ENCODE measurements at places on chromosomes 12 and 14. TPM values are rescaled to one million over a fixed set of nuclear protein-coding genes. Genes with fewer than 3 reads are reported as not detected.

The SLIRP gene
- total RNA-seq, result 141 TPM

The PPP4R4 gene
- total RNA-seq, result 6.2 TPM

The ATN1 gene
- 51.0 TPM for total RNA-seq

DNA sequence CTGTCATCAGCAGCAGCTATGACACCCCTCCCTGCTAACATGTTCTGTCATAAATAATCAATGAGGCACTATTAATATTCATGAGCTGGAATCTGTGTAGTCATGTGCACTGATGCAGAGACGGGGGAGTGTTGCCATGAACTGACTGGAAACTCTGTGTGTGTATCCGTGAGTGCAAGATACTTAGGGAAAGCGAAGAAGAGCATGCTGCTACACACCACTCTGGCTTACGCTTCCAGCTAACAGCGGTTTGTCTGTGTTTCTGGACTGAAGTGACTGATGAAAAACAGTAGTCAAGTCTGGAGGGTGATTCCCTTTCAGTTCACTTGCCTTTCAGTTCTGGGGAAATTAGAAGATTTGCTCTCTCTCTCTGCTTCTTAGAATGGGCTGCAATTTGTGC, 249.4 kb downstream of the PDZRN4 start:
- H3K4me3 ChIP-seq, result no peak overlapping the region
- DNase-seq, result no peak
- H3K4me1 ChIP-seq, result no peaks in the 10 kb centered on the region
- H3K27me3 ChIP-seq, result no peaks in the 10 kb centered on the region
- no peaks in the 10 kb centered on the region for H3K36me3 ChIP-seq
- H3K27ac ChIP-seq, result no peak overlapping the region

The TSPAN11 gene
- total RNA-seq, result 5.0 TPM

The RPGRIP1 gene
- total RNA-seq, result 1.1 TPM

DNA sequence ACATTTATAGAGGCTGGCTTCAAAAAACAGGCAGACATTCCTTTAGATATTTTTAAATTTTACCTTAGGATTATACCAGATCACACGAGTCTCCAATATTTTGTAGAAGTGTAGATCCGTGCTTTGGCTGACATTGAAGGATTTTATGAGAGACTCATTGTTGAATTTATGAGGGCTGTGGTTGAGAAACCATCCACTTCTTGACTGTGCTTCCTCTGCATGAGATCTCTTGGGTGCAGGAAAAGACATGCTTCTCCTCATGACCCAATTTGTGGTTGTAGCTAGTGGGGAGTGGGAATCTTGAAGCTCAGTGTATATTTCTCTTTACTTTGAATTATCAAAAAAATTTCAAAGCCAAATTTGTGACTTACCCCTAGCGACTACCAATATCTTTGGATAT, 36.7 kb upstream of the NKX2-8 start:
- H3K36me3 ChIP-seq, result no peaks in the 10 kb centered on the region
- DNase-seq, result no peak
- no peaks in the 10 kb centered on the region for H3K4me1 ChIP-seq
- H3K27me3 ChIP-seq, result no peaks in the 10 kb centered on the region

GRCh38 chr12:61536525-61536924, 723.7 kb upstream of the USP15 start:
- H3K4me3 ChIP-seq, result no peak overlapping the region
- no peaks in the 10 kb centered on the region for H3K4me1 ChIP-seq
- H3K36me3 ChIP-seq, result no peaks in the 10 kb centered on the region
- no peaks in the 10 kb centered on the region for H3K27me3 ChIP-seq

The LBHD2 gene
- not detected for total RNA-seq

GRCh38 chr12:10095971-10096370, 2.8 kb downstream of the CLEC1A start:
- DNase-seq, result no peak
- no peaks in the 10 kb centered on the region for H3K36me3 ChIP-seq
- H3K27ac ChIP-seq, result no peak overlapping the region
- no peaks in the 10 kb centered on the region for H3K4me1 ChIP-seq
- no peak overlapping the region for H3K4me3 ChIP-seq

The SMCO2 gene
- total RNA-seq, result not detected

DNA sequence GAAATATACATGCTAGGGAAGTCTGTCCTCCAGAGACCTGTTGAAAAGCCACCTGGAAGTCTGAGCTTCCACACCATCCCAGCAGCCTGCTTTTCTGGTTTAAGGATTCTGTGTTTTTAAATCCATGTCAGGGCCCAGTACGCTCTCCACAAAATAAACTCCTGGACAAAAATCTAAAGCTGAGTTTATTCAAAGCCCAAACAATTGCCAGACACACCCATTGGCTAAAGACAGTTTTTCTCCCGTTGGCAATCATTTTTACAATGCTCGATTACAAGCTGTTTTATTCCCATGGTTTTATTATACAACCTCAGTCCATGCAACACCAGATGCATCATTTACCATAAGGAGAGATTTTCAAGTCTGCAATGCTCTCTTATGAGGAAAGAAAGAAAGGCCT, 94.5 kb downstream of the MYRFL start:
- no peak overlapping the region for H3K4me3 ChIP-seq
- no peaks in the 10 kb centered on the region for H3K36me3 ChIP-seq
- no peak overlapping the region for H3K27ac ChIP-seq
- DNase-seq, result no peak
- H3K4me1 ChIP-seq, result no peaks in the 10 kb centered on the region

DNA sequence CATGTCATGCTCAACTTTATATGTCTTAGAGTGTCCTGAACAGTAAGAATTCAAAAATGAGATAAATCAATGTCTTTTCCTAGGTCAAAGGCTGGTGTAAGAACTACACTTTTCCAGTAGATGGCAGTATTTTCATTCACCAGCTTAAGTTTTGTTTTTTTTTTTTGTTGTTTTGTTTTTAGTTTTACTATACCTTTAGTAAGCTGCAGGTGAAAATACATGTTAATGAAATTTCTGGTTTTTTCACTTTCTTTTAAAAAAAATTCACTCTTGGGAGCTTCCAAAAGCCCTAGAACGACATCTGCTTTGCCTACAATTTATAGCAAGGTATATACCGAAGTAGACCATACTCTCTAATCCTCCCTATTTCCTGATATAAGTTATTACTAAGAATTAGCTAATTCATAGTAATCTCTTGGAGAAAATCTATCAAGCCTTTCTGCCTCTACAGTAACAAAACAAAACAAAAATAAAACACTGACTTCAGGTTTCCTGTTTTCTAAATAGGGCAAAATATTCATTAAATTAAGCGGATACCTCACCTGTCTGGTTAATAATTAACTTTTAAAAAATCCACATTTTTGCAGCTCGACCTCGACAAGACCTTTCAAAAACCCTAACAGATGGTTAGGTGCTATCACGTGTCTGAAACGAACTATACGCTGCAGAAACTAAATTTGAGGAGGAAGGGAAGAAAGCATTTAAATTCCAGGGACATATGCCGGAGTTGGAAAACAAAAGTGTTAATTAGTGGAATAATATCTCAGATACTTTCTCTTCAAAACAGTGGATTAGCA, 2.7 kb upstream of the SAMD4A start:
- no peak overlapping the region for H3K4me3 ChIP-seq
- H3K27me3 ChIP-seq, result no peaks in the 10 kb centered on the region
- peak overlapping the region; percentile 96 for H3K27ac ChIP-seq
- H3K4me1 ChIP-seq, result peaks cover 10% of the 10 kb centered on the region
- no peak for DNase-seq
- no peaks in the 10 kb centered on the region for H3K36me3 ChIP-seq

GRCh38 chr14:101926085-101926484, 38.3 kb upstream of the DYNC1H1 start:
- H3K4me3 ChIP-seq, result no peak overlapping the region
- H3K27me3 ChIP-seq, result no peaks in the 10 kb centered on the region
- H3K27ac ChIP-seq, result no peak overlapping the region
- peaks cover 14% of the 10 kb centered on the region for H3K4me1 ChIP-seq

GRCh38 chr12:106068296-106068695, 70.5 kb downstream of the NUAK1 start:
- no peaks in the 10 kb centered on the region for H3K27me3 ChIP-seq
- no peaks in the 10 kb centered on the region for H3K4me1 ChIP-seq
- no peak for DNase-seq
- H3K27ac ChIP-seq, result no peak overlapping the region
- H3K4me3 ChIP-seq, result no peak overlapping the region
- H3K36me3 ChIP-seq, result no peaks in the 10 kb centered on the region

The FGF23 gene
- 0.58 TPM for total RNA-seq

The LRRK2 gene
- total RNA-seq, result 12.2 TPM

The TAS2R31 gene
- 2.3 TPM for total RNA-seq

All from adrenal gland (tissue), 19 donors.